ENCODE measurements at places on chromosomes 4 and X. TPM values are rescaled to one million over a fixed set of nuclear protein-coding genes. Genes with fewer than 3 reads are reported as not detected.

GRCh38 chr4:147138171-147138570 lies 192.5 kb upstream of the TTC29 start:
- no peak for DNase-seq

GRCh38 chr4:86688026-86688425 lies 93.9 kb downstream of the PTPN13 start:
- no peak for DNase-seq

The LIMCH1 gene
- 279 TPM for total RNA-seq

GRCh38 chr4:89660444-89661172 lies 176.4 kb downstream of the SNCA start:
- no peak for DNase-seq

The TBX22 gene
- total RNA-seq = not detected

- DNase-seq = peak; percentile 37
Measured at GRCh38 chr4:25030277-25031076, at the start of gene LGI2. LGI2 (minus strand) TSS chr4:25030946; CDS start chr4:25030693, 253 bp downstream.

DNA sequence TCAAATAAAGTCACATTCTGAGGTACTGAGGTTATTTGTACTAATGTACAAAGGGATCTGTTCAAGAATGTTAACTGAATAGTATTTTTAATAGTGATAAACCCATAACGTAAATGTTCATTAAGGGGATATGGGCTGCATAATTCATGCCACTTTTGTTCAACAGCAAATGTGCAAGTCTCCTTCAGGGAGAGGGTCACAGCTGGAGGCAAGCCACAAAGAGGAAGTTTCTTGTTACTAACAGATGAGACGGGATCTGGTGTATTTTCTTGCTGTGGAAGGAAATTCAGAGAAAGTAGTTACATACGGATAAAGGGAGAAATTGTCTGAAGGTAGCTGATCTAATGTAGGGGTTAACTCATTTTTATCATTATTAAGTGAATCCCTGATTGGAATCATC lies 10.0 kb downstream of the ZFP42 start:
- no peak for DNase-seq

DNA sequence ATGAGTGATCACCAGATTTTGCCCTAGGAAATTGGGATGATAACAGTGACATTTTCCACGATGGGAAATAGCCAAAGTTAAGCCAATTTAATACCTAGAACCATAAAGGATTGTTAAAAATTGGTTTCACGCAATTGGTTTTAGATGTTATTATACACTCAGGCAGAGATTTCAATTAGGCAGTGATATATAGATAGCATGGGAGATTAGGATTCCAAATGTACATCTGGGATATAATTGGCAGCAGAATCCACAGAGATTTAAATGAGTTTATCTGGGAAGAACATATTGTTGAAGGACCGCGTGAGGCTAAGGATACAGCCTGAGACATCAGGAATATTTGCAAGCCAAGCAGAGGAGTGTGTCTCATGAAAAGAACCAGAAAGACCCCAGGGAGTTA lies 351.6 kb downstream of the GPM6A start:
- no peak for DNase-seq

- no peak for DNase-seq
Measured at GRCh38 chrX:37060999-37061398, 52.8 kb downstream of the FAM47C start.

DNA sequence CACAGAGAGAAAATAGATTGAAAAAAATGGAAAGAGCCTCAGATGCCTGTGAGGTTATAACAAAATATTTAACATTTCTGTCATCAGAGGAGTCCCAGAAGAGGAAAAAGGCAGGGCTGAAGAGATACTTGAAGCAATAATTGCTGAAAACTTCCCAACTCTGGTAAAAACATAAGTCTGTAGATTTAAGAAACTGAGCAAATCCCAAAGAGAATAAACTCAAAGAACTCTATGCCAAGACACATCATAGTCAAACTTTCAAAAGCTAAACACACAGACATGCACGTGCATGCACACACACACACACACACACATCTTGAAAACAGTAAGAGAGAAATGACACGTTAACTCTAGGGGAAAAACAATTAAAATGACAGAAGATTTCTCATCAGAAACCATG lies 94.1 kb downstream of the SLC16A2 start:
- DNase-seq = no peak

The GDPD2 gene
- not detected for total RNA-seq

- no peak for DNase-seq
Measured at GRCh38 chr4:14334166-14334565, 668.1 kb upstream of the CPEB2 start.

- no peak for DNase-seq
Measured at GRCh38 chrX:109261279-109261678, 220.6 kb downstream of the GUCY2F start.

DNA sequence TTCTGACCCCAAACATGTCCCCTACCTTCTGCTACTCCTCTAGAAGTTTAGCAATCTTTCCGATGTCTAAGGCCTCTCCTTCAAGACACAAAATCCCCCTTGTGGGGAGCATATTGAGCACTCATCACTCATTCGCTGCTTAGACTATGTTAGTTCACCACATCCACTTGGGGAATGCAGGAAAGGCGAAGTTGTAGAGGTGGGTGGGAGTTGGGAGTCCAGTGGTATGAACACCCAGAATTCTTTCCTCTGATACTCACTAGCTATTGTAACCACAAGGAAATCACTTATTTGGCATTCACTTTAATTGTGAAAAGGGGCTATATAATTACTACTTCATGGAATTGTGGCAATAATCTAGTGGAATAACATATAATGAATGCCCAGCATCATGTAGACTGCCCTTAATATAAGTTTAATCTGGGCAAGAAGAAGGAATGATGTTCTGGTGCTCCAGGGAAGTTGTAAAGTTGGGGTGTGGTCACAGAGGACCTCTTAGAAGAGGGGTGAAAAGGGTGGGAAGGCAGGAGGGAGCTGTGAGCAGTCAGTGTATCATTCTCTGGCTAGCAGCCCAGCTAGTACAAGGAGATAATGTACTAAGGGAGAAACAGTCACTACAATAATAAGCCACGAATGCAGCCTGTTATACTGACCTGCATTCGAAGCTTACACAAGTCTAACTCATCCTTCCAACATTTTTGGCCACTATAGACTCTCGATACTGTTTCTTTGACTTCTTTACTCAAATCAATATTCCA lies 468.2 kb upstream of the DIPK2B start:
- DNase-seq = no peak

DNA sequence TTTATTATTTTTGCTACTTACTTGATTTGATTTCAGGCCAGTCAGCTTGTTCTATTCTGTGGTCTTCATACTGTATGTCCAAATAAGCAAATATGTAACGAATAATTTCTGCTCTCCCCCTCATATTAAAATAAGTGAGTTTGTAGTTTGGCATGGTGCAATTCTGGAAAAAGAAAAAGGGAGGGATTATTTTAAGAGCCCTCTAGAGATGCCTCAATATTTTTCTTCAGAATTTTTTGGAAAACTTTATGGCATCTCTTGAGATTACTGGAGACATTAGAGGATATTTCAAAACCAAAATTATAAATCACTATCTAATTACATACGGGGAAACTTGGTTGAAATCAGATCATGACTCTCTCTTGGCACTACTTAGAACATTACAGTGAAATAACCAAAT lies 8.2 kb downstream of the HPGDS start:
- no peak for DNase-seq

GRCh38 chr4:118265312-118266144 lies 87.3 kb downstream of the PRSS12 start:
- peak; percentile 90 for DNase-seq

- no peak for DNase-seq
Measured at GRCh38 chr4:140719686-140720085, 36.5 kb downstream of the TBC1D9 start.

GRCh38 chr4:121888134-121888533 lies 17.9 kb upstream of the BBS7 start:
- DNase-seq = no peak

DNA sequence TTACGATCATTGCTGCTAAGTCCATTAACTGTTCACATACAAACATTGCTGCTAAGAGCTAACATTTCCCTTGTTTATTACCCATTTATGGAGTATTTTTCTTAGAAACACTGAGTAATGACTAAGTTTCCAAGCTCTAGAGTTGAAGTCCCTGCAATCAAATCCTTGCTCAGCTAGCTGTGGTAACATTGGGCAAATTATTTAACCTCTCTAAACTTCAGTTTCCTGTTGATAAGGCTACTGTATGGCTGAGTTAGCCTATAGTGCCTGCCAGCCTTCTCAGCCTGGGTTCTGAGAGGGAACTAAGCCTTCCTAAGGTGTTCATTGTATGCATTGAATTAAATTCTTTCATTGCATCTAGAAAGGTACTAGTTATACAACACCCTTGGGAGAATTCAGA lies 15.2 kb upstream of the SCOC start:
- no peak for DNase-seq

Measured in upper lobe of left lung (tissue), 6 donors.